ENCODE measurements at places on chromosomes 13 and 19. TPM values are rescaled to one million over a fixed set of nuclear protein-coding genes. Genes with fewer than 3 reads are reported as not detected.

- no peak for DNase-seq
- H3K27ac ChIP-seq: no peak overlapping the region
- peaks cover 4% of the 10 kb centered on the region for H3K27me3 ChIP-seq
- H3K4me1 ChIP-seq: no peaks in the 10 kb centered on the region
- H3K36me3 ChIP-seq: peaks cover 4% of the 10 kb centered on the region
- H3K4me3 ChIP-seq: no peak overlapping the region
Measured at GRCh38 chr19:33638167-33639034, 16.6 kb downstream of the CHST8 start.

GRCh38 chr13:45752510-45752909 is 50.4 kb downstream of the CBY2 start:
- DNase-seq: no peak
- H3K27ac ChIP-seq: no peak overlapping the region
- H3K36me3 ChIP-seq: peaks cover under 1% of the 10 kb centered on the region

- H3K4me1 ChIP-seq: peaks cover 9% of the 10 kb centered on the region
- peaks cover 43% of the 10 kb centered on the region for H3K27me3 ChIP-seq
- H3K27ac ChIP-seq: no peak overlapping the region
Measured at GRCh38 chr13:25172303-25172630, 179 bp upstream of the AMER2 start.

The MISP3 gene
- 0.91 TPM for total RNA-seq

All from HFFc6 (cell line).